ENCODE measurements at places on chromosomes 1 and 21.
A peak's percentile ranks its signal among the peaks of the same experiment; 100 is the strongest.

DNA sequence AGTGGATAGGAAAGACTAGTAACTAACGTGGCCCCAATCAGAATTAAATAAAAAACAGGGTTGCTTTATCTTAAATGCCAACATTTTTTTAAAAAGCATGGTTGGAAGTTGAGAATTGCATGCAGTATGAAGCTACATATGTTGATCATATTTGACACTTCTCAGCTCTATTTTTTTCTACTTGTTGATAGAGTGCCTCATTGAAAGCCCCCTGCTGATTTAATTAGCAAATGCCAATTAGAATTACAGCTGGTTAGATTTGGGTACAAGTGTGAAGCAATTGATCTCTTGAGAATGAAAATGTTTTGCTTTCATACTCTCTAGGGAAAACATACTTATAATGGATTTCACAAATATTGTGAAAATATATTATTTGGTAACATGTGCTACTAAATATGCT lies 40.5 kb downstream of the CHD1L start:
- no peak for DNase-seq

GRCh38 chr1:113786069-113786468 lies 26.2 kb downstream of the RSBN1 start:
- DNase-seq: no peak

- no peak for DNase-seq
These were observed 12.0 kb downstream of the ERVH48-1 start for GRCh38 chr21:42913476-42913875.

DNA sequence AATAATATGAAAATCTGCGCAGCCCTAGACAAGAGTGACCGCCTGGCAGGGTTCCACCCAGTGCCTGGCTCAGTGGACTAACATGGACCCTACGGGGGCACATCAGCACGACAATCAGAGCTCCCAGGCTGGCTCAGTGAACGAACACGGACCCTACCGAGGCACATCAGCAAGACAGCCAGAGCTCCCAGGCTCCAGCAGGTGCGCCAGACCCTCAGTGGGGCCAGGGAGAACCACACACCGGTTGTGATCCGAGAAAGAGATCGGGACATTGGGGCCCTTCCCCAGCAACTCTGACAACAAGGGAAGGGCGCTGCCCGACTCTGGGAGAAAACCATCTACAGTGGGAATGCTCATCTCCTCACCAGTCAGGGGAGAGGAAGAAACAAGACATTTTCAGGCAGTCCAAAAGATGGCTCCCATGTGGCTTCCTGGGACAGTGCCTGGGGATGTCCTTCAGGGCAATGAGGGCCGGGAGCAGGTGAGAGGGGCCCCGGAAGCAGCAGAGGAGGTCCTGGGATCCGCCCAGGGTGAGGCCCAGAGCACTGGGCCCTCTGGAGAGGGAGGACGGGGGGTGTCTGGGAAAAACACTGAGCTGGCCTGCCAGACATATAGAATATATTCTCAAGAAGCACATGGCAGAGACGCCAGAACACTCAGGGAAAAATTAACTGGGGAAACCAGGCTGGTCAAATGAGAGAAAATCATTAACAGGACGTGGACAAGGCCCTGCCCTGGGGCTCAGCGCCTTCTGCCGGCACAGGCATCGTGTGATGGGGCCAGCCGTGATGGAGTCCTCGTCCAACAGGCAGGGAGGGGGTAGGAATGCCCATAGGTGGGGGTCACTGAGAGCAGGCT lies 4.8 kb downstream of the ARHGEF16 start:
- no peak for DNase-seq

GRCh38 chr21:14519000-14519399 lies 27.1 kb downstream of the SAMSN1 start:
- DNase-seq: no peak

- no peak for DNase-seq
These were observed 8.9 kb downstream of the DISP1 start for GRCh38 chr1:222823695-222824094.

GRCh38 chr21:42735944-42736343 lies 82.5 kb downstream of the PDE9A start:
- no peak for DNase-seq

GRCh38 chr21:46474382-46474781 lies 15.7 kb downstream of the DIP2A start:
- no peak for DNase-seq

GRCh38 chr1:168640182-168640581 lies 63.8 kb downstream of the XCL1 start:
- no peak for DNase-seq

GRCh38 chr1:201848230-201848629 lies 19.3 kb downstream of the IPO9 start:
- no peak for DNase-seq

DNA sequence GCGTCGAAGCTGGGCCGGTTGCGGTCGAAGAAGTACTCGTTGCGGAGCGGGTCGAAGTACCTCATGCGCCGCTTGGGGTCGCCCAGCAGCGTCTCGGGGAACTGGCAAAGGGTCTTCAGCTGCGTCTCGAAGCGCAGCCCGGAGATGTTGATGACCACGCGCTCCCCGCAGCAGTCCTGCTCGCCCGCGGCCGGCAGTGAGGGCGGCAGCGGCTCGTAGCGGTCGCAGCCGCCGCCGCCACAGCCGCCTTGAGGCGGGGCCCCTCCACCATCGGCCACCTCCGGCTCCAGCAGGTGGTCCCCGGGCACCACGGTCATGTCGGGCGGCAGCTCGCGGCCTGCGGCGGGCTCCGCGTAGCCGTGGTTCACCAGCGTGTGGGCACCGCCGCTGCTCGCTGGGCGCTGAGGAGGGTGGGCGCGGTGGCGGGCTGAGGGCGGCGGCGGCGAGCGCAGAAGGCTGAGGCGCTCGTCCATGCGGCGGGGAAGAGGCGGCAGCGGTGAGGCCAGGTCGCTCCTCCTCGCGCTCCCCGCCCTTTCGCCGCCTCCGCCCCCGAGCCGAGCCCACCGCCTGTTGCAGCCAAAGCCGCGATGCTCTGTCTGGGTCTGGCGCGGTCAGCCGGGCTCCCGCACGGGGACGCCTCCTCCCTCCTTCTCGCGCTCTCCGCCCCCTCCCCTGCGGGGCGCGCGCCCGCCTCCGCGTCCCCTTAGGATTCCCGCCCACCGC lies at the start of gene KCNA3:
Gene KCNA3, minus strand, starts transcription at position 604 of the 723 bp plus-strand sequence. Its CDS starts 131 bp downstream, at position 473.
- DNase-seq: no peak

GRCh38 chr1:101065575-101065974 lies 40.0 kb upstream of the DPH5 start:
- no peak for DNase-seq

DNA sequence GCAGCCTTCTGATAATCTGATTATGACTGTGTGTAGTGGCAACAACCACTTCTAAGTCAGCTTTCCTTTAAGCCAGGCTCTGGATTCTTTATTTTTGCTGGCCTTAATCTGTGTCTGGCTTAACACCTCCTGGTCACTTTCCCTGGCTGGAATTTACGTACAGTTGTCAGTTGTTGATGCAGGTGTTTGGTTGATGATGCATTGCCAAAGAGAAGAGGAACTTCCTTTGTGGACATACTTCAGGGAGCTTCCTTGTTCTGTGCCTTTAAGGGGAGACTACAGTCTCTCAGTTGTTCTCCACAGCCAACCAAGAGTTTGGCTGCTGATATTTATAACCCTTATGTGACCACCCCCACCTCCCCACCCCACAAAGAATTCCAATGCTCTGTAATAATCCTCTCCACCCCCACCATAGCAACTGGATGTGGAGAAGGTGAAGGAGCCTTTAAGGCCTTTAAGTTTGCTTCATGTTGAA lies 96.0 kb upstream of the BMP8A start:
- peak; percentile 77 for DNase-seq

GRCh38 chr1:33930346-33931110 lies 66.6 kb downstream of the HMGB4 start:
- DNase-seq: no peak

DNA sequence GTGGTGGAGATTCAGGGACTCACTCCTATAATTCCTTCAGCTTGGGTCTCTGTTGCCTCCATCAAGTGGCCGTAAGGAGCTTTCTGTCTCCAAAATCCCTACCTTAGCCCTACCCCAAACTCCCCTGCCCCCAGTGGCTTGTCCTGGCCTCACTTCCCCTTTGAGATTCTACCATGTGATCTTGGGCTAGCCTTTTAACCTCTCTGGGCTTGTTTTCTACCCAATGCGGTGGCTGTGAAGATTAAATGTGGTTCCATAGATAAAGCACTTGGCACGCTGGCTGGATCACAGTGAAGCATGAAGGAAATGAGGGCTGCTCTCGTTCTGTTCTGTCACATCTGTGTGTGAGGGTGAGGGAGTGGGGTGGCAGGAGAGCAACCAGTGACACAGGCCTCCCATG lies 43.6 kb downstream of the FAAH start:
- no peak for DNase-seq

- DNase-seq: no peak
These were observed 51.1 kb downstream of the KCNH1 start for GRCh38 chr1:211082824-211083223.

DNA sequence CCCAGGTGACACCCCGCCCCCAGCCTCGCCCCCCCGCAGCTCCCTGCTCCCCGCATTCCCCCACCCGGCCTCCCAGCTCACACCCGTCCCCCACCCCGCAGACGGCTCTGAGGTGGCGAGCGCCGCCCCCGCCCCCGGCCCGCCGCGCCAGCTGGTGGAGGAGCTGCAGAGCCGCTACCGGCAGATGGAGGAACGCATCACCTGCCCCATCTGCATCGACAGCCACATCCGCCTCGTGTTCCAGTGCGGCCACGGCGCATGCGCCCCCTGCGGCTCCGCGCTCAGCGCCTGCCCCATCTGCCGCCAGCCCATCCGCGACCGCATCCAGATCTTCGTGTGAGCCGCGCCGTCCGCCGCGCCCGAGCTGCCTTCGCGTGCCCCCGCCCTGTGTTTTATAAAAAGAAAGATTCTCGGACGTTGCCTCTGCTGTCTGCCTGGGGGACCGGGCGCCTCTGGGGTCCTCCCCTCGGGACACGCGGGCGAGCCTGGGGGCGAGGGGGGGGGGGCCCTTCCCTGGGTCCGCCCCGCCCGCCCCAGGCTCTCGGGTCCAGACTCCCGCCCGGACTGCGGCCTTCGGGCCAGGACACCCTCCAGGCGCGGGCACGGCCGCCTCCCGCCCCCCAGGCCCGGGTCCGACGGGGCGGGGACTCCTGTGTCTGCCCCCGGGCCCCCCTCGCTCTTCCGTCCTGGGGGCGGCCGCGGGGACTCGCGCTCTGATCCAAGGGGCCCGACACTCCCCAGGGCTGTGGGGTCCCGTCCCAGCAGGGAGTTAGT lies 1.6 kb upstream of the MMP23B start:
- DNase-seq: no peak

DNA sequence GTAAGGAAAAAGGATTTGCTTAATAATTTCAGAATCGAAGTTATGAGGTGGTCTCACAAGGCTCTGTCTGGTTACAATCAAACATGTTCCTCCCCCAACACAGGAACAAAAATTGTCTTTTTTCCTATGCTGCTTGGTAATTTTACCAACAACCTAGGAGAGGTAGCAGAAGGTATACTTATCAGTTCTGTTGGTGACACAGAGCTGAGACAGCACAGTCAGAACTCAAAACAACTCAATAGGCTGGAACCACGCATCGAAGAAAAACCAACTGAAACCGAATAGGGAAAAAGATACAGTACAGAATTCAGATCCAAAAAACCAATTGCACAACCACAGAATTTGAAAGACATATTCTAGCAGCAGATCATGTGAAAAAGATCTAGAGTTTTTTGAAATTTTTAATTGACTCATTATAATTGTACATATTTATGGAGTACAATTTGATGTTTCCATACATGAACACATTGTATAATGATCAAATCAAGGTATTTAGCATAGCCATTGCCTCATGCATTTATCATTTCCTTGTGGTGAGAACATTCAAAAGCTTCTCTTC lies 3.8 kb downstream of the G0S2 start:
- no peak for DNase-seq

GRCh38 chr1:205186191-205186590 lies 25.3 kb downstream of the DSTYK start:
- DNase-seq: no peak

GRCh38 chr1:33234131-33234530 lies 22.2 kb upstream of the ZNF362 start:
- DNase-seq: no peak

DNA sequence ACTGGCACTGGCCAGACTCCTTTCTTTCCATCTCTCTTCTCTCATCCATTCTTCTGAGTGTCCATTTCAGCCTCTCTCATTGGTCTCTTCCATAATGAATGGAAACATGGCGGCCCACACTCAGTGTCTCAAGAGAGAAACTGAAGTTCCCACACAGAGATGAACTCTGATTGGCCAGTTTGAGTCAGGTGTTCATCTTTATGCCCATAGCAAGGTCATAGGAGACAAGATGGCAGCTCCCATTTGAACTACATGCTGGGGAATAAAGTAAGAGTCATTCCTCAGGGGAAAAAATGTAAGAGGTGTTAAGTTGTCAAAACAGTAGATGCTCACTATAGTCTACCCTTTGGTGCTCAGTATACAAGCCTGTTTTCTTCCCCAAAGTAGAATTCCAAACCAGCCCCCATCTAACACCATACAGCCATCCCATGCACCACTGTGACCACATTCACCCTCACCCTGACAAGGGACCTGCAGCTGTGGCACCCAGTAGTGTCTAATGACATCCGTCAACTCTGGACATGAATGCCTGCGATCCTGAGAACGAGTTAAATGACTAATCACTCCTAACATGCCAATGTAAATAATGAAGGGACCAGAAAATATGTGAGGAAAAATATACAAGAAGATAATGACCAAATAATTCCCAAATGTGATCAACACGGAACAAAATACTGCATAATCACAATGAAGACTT lies 12.4 kb downstream of the CDA start:
- DNase-seq: no peak

- DNase-seq: no peak
These were observed 135.4 kb downstream of the LMO4 start for GRCh38 chr1:87464022-87464490.

- DNase-seq: no peak
These were observed 117.7 kb upstream of the SGIP1 start for GRCh38 chr1:66416295-66416694.

DNA sequence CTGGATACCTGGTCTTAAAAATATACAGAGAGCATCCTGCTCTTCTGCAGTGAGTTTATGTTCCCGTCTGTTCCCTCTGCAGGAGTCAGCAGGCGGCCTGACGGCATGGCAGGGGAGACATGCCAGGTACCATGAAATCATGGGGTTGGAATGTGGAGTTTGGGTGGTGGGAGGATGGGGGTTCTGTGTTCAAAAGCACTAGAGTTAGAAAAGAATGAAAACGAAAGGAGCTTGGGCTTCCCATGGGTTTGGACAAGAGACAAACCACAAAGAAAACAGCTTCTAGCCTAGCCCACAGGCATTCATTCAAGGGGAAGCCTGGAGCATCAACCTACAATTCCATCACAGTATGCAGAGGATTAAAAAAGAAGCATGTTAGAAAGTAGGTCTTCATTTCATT lies 59.9 kb downstream of the WARS2 start:
- DNase-seq: no peak

- no peak for DNase-seq
These were observed 7.8 kb downstream of the CAPZB start for GRCh38 chr1:19477284-19478249.

All from HCT116 (cell line).